ENCODE measurements at places on chromosomes 12 and 14.

GRCh38 chr14:105077649-105077995 is 12.4 kb upstream of the GPR132 start:
- no peak for DNase-seq

GRCh38 chr12:53701518-53702264 is 25.6 kb downstream of the CALCOCO1 start:
- DNase-seq: peak; percentile 66

DNA sequence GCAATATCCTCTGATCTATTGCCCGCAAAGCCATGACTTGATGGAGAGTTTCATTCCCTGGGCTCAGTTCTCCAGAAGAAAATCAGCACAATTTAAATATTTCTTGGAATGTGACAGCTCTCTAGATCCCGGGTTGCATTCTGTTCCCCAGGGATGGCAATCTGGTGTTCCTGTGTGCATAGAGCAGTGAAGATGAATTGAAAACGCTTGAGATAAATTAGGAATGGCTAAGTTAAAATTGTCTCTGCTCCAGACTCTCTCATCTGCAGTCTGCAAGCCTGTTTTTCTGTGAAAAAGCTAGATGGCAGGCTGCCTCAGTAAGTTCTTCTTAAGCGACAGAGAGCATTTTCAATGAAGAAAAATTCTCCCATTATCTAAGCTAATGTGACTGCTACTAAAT is 582.5 kb upstream of the MGAT4C start:
- DNase-seq: no peak

GRCh38 chr14:69246331-69246730 is 13.6 kb upstream of the GALNT16 start:
- DNase-seq: no peak

- DNase-seq: no peak
Observed at GRCh38 chr12:124469193-124469888, 98.1 kb downstream of the NCOR2 start.

DNA sequence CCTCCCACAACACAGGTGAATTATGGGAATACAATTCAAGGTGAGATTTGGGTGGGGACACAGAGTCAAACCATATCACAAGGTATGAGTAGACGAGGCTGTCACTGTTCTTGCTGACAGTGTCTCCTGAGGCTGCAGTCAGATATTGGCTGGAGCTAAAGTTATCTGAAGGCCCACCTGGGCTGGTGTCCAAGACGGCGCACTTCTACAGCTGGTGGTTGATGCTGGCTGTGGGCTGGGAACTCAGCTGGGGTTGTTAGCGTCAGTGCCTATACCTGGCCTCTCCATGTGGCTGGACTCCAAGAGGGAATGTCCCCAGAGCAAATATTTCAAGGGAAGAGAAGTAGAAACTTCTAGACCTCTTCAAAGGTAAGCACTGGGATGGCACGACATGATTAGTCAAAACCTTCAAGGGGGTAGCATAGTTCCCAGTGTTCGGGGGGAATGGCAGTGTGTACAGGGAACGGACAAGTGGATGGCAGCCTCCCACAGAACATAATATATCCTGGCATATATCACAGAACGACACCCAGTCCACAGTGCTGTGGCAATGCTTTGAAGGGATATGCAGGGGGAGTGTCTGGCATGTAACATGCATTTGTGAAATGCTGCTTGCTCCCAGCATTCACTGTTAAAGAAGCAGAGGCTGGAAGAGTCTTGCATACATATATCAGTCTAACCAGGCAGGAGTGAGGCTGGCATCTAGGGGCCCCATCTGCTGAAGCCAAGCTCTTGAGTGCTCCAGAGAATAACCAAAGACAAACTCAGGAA is 126.7 kb upstream of the RFLNA start:
- DNase-seq: no peak

GRCh38 chr12:26135571-26135970 is 10.7 kb upstream of the BHLHE41 start:
- DNase-seq: no peak

- DNase-seq: no peak
Observed at GRCh38 chr12:57755454-57756372, 810 bp downstream of the MARCHF9 start.

GRCh38 chr14:50308363-50308915 is 3.6 kb downstream of the L2HGDH start:
- no peak for DNase-seq

All from activated CD4-positive, alpha-beta T cell treated with anti-CD3 and anti-CD28 coated beads for 1 hour (primary cell).